Small intestine (tissue), 16 donors: ENCODE measurements at places on chromosomes 3 and 15.

DNA sequence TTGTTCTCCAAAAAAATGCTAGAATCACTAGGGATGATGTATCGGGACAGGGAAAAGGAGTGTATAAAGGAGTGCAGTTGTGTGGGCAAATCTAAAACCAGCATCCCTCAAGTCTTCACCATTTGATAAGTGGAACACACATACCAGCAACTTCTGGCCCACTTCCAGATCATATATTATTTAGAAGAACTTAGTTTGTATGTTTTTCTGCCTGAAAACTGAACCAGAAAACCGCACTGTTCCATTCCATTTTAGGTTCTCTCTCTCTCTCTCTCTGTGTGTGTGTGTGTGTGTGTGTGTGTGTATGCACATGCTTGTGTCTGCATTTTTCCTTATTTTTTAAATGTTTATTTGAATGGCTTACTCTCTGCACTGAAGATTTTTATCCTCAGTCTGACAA lies 93.5 kb downstream of the SERPINI1 start:
- H3K36me3 ChIP-seq = no peaks in the 10 kb centered on the region
- no peak overlapping the region for H3K27ac ChIP-seq
- no peaks in the 10 kb centered on the region for H3K27me3 ChIP-seq

DNA sequence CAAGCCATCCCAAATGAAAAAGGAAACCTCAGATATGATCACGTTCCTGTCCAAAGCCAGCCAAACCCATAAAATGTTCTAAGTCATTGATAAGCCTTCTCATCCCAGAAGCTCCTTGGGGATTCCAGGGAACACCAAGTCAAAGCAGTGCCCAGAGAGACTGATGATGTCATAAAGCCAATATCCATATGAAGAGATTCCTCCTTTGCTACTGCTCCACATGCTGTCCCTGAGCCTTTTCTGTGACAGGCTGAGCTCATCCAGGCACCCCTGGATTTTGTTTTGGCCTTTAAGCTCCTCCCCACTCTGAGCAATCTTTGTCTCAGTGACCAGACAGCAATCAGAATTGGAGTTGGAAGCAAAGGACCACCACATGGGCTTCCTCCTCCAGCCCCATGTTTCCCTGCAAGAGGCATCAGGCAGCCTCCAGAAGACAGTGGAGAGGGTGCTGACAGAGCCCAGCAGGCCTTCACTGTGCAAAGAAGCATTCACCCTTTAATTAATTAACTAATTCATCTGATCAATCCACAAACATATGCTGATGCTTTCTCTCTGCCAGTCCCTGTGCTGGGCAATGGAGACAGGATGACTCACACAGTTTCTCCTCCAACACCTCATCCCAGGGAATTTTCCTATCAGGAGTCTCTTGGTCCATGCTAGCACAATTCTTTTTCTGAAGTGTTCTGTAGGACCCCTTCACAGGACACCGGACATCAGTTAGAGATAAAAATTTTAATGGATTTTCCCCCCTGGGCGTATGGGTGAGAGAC lies 25.0 kb downstream of the MEX3B start:
- no peak overlapping the region for H3K4me3 ChIP-seq
- H3K4me1 ChIP-seq = no peaks in the 10 kb centered on the region
- no peak overlapping the region for H3K27ac ChIP-seq
- no peak for DNase-seq

- H3K4me3 ChIP-seq = no peak overlapping the region
- DNase-seq = no peak
- H3K27me3 ChIP-seq = no peaks in the 10 kb centered on the region
- no peak overlapping the region for H3K27ac ChIP-seq
- H3K36me3 ChIP-seq = no peaks in the 10 kb centered on the region
- H3K4me1 ChIP-seq = no peaks in the 10 kb centered on the region
Measured at GRCh38 chr3:54173371-54173770, 51.0 kb downstream of the CACNA2D3 start.

DNA sequence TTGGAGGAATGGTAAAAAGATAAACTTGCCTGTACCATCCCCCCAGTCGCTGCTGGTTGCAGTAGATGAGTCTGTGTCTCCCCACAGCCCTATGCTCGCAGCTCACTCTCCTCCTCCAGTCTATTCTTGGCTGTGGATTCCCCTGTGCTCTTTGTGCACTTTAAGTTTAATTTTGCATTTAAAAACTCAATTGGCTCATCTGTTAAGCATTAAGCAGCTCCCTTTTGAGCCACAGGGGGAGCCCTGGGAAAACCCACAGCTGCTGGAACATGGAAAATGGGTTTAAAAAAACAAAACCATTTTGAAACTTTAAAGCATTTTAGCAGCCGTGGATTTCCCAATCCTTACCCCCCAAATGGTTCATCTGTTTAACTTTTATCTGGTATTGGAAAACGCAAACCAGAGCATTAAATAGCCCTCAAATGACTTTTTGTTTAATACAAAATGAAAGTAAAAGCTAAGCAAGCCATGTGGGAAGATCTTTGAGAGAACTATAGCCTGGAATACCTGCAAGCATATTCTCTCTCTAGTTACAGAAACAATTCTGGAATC lies 536.9 kb downstream of the ZIC1 start:
- no peak overlapping the region for H3K27ac ChIP-seq
- peak; percentile 17 for DNase-seq
- H3K27me3 ChIP-seq = no peaks in the 10 kb centered on the region

GRCh38 chr15:61449186-61449702 lies 220.1 kb upstream of the RORA start:
- DNase-seq = no peak
- no peaks in the 10 kb centered on the region for H3K4me1 ChIP-seq
- H3K27me3 ChIP-seq = no peaks in the 10 kb centered on the region

GRCh38 chr15:62059816-62060112 lies 483 bp downstream of the VPS13C start:
- peaks cover 5% of the 10 kb centered on the region for H3K36me3 ChIP-seq
- peak overlapping the region; percentile 94 for H3K4me3 ChIP-seq

DNA sequence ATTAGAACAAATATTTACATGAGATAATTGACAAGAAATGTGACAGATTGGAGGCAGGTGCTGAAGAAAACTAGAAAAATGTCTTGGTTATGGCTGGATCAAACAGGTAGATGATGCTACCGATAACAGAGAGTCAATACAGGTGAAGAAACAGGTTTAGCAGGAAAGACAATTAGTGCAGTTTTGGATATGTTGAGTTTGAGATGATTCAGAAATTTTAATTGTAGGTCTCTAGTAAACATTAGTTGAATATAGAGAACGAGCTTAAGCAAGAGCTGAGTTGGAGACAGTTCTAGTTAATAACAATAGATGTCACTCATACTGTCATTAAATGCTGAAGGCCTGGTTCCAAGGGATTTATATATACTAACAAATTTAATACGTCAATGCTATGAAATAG lies 524.4 kb downstream of the NSUN3 start:
- DNase-seq = no peak
- H3K4me3 ChIP-seq = no peak overlapping the region
- no peaks in the 10 kb centered on the region for H3K27me3 ChIP-seq
- no peak overlapping the region for H3K27ac ChIP-seq
- H3K36me3 ChIP-seq = no peaks in the 10 kb centered on the region
- no peaks in the 10 kb centered on the region for H3K4me1 ChIP-seq

GRCh38 chr15:62228604-62229003 lies 63.5 kb upstream of the C2CD4B start:
- H3K36me3 ChIP-seq = no peaks in the 10 kb centered on the region
- no peak overlapping the region for H3K4me3 ChIP-seq
- H3K4me1 ChIP-seq = no peaks in the 10 kb centered on the region
- DNase-seq = no peak

- DNase-seq = no peak
- no peaks in the 10 kb centered on the region for H3K36me3 ChIP-seq
- H3K27ac ChIP-seq = no peak overlapping the region
- H3K4me1 ChIP-seq = no peaks in the 10 kb centered on the region
Measured at GRCh38 chr15:29569533-29570092, 252.7 kb downstream of the TJP1 start.

GRCh38 chr15:22903961-22904534 lies 65.6 kb downstream of the NIPA2 start:
- H3K4me3 ChIP-seq = no peak overlapping the region
- H3K27ac ChIP-seq = no peak overlapping the region
- no peaks in the 10 kb centered on the region for H3K4me1 ChIP-seq
- DNase-seq = no peak
- peaks cover 10% of the 10 kb centered on the region for H3K36me3 ChIP-seq

- H3K27me3 ChIP-seq = no peaks in the 10 kb centered on the region
- no peak overlapping the region for H3K4me3 ChIP-seq
- no peaks in the 10 kb centered on the region for H3K4me1 ChIP-seq
- H3K27ac ChIP-seq = no peak overlapping the region
- DNase-seq = no peak
Measured at GRCh38 chr15:81126892-81127291, 7.2 kb upstream of the CFAP161 start.

DNA sequence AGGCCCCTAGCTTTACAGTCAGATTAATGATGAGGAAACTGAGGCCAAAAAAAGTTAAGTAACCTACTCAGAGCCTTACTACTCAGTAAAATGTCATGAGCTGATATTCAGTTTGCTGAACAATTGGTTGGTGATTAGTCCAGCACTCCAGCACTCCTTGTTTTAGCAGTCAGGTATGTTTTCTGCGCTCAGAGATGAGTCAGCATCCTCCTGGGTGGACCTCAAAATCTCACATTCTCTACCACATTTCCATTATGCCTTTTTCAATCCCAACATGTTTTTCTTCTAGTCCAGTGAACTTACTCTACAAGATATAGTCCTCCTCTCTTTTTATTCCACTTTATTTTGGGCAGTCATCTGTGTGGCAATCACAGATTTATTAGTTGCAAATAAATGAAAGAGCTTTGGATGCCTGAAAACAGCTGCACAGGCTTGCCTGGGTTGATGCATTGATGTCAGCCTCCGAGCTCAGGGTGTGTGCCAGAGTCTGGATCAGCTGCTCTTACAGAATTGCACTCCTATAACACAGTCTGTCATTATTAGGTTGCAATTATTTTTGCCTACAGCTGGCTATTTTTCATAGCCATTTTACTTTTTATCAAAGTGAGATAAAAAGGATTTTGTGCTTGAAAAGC lies 133.2 kb downstream of the ARPP21 start:
- no peaks in the 10 kb centered on the region for H3K4me1 ChIP-seq
- H3K4me3 ChIP-seq = no peak overlapping the region
- H3K27me3 ChIP-seq = no peaks in the 10 kb centered on the region
- no peaks in the 10 kb centered on the region for H3K36me3 ChIP-seq
- H3K27ac ChIP-seq = no peak overlapping the region

- no peaks in the 10 kb centered on the region for H3K4me1 ChIP-seq
- no peaks in the 10 kb centered on the region for H3K27me3 ChIP-seq
- DNase-seq = no peak
Measured at GRCh38 chr3:23496165-23496564, 293.0 kb downstream of the UBE2E2 start.

DNA sequence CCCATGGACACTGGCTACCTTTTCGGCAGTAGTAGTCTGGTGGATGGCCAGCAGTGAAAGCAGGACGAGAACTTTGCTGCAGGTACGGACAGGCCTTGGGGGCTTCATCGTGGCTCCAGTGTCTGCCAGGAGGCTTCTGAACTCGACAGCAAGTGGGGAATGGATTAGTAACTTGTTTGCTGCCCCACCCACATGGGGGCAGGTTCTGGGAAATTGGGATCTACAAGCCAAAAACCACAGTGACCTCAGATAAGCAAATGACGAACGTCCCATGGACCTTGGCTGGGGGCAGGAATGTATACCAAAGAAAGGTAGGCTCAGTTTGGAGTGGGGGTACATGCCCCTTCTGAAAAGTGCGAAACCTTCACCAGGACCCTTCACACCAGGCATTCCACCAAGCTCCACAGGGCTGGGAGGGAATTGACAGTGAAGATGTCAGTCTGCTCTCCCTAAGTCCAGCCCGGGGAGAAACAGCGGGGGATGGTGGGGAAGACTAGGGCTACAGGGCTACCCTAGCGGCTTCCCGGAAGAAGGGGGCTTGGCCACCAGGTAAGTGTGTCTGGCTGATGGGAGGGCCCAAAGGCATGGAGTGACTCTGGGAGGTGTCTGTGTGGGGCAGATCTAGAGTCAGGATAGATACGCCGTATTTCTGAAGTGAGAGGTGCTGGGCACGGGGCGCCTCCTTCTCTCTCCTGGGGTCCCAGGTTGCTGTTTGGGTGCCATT lies at the start of gene ITIH4:
Gene ITIH4 (minus strand): TSS at position 138 of the 724 bp plus-strand sequence. CDS start 30 bp downstream, at position 108.
- no peak for DNase-seq
- no peak within 1 kb of the TSS for H3K27ac ChIP-seq
- H3K4me3 ChIP-seq = no peak within 1 kb of the TSS
- no peaks in the 10 kb centered on the region for H3K27me3 ChIP-seq
- no peaks in the 10 kb centered on the region for H3K4me1 ChIP-seq
- no peaks in the 10 kb centered on the region for H3K36me3 ChIP-seq

- H3K27me3 ChIP-seq = no peaks in the 10 kb centered on the region
- no peak overlapping the region for H3K27ac ChIP-seq
- no peak for DNase-seq
- no peak overlapping the region for H3K4me3 ChIP-seq
- H3K4me1 ChIP-seq = no peaks in the 10 kb centered on the region
Measured at GRCh38 chr3:163684651-163685050, 1393.6 kb downstream of the SI start.

DNA sequence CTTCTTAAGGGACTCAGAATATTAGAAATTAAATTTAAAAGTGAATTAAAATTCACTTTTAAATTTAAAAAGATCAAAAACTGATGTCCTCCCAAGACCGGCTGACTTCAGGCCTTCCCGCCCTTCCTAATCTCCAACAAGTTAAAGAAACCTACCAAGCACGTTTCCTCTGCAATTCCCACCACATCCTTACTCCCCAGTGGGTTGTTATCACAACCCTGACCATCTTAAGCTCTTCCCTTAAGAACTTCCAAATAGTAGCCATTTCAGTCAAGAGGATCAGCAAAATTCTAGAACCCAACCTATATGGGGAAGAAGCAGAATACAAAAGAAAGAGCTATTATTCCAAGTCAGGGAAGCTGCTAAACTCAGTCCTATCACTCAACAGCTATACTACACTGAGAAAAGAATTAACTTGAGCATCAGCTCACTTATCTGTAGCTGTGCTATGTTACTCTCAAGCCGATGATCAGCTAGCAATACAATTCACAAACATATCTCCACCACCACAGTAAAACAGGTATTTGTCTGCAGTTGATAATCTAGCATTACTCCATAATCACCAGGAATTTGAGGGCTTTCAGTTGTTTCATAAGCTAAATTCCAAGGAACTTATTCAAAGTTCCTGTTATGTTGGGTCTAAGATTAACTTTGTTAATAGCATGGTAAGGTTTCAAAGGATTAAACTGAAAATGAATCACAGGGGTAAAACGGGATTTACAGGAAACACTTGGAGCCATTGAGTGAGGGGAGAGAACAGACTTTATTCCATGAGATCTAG lies 14.3 kb downstream of the ABCC5 start:
- no peak for DNase-seq
- no peak overlapping the region for H3K27ac ChIP-seq
- no peaks in the 10 kb centered on the region for H3K36me3 ChIP-seq
- H3K27me3 ChIP-seq = no peaks in the 10 kb centered on the region
- no peaks in the 10 kb centered on the region for H3K4me1 ChIP-seq

- H3K27ac ChIP-seq = no peak overlapping the region
- H3K36me3 ChIP-seq = no peaks in the 10 kb centered on the region
- H3K4me3 ChIP-seq = no peak overlapping the region
Measured at GRCh38 chr15:99967841-99968371, 234.7 kb upstream of the LYSMD4 start.
